ENCODE measurements at places on chromosomes 12 and 14. TPM values are rescaled to one million over a fixed set of nuclear protein-coding genes. Genes with fewer than 3 reads are reported as not detected.

ZDHHC22 gene
- 0.13 TPM for total RNA-seq

METTL1 gene
- 27.5 TPM for total RNA-seq

HOXC4 gene
- 19.6 TPM for total RNA-seq

DNA sequence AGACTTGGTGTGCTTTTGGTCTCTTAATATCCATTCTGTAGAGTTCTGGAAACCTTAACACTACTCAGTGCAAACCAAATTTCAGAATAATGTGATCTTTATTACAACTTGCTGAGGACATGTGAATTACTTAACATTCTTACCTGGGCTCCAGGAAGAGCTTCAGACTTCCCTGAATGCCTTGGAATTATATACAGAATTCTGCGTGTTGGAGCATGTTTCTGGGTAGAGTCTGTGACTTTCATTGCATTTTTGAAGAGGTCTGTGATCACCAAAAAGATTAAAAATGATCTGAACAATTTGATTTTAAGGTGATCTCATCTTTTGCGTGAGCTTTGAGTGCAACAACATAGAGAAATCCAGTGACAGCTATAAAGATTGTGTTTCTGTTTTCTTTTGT, 35.4 kb downstream of the ZDHHC17 start:
- no peak for DNase-seq

GRCh38 chr12:128930606-128931005, 77.3 kb downstream of the GLT1D1 start:
- no peak for DNase-seq

GRCh38 chr12:102659200-102659911, 179.0 kb upstream of the IGF1 start:
- DNase-seq = no peak
